Fibroblast of gingiva (primary cell): ENCODE measurements at places on chromosomes 7 and 10.

DNA sequence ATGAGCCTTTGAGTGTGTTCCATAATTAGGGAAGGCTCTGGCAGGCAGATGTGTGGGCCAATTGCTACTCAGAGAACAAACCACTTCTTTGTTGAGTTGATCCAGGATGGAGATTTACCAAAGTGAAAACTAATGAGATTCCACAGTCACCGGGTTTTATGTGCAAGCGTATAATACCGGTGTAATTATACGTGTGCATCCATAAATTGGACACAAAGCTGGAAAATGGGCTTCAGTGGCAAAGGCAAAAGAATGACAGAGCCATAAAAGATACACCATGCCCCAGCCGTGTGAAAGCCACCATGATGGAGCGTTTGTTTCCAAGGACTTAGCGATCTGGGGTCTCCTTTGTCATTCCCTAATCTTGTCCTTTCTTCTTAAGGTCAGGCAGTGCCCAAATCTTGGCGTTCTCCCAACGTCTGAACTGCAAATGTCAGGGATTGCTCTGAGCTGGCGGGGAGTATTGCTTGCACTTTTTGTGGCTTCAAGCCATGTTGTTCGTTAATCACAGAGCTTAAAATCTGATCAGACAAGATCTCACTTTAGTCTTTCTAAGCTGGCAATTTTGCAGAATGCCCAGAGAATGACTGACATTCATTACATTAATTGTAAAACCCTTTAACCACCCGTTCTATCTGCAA, 70.1 kb downstream of the NPTX2 start:
- DNase-seq: no peak

GRCh38 chr7:37428681-37429434, 19.8 kb downstream of the ELMO1 start:
- DNase-seq: no peak

- DNase-seq: peak; percentile 43
Measured at GRCh38 chr10:58326967-58327381, 7.8 kb upstream of the UBE2D1 start.

DNA sequence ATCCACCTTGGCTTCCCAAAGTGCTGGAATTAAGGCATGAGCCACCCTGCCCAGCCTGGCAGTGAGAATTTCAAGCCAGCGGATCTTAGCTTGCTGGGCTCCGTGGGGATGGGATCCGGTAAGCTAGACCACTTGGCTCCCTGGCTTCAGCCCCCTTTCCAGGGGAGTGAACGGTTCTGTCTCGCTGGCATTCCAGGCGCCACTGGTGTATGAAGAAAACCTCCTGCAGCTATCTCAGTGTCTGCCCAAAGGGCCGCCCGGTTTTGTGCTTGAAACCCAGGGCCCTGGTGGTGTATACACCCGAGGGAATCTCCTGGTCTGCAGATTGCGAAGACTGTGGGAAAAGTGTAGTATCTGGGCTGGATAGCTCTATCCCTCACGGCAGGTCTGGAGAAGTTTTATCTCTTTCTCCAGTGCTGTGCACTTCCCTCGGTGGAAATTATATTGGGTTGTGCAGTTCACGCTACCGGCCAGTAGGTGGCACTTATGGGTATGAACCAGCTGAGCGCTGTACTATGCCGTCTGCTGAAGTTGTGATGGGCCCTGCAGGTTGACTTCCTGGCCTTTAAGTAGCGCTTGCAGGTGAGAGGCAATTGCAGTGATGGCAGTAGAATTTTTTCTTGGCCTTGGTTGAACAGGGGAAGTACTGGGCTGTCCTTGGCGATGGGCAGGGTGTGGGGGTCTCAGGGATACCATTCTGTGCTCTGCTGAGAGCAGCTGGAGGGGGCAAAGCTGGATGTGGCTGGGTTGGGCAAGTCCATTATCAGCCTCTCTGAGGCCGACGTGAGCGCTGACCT, 138.0 kb upstream of the MTPN start:
- DNase-seq: peak; percentile 33

GRCh38 chr7:27201580-27202017, 1.7 kb upstream of the HOXA13 start:
- no peak for DNase-seq

GRCh38 chr7:73735528-73735905, 3.1 kb downstream of the ABHD11 start:
- DNase-seq: no peak

GRCh38 chr7:22121702-22122474, 176.2 kb upstream of the CDCA7L start:
- DNase-seq: no peak

DNA sequence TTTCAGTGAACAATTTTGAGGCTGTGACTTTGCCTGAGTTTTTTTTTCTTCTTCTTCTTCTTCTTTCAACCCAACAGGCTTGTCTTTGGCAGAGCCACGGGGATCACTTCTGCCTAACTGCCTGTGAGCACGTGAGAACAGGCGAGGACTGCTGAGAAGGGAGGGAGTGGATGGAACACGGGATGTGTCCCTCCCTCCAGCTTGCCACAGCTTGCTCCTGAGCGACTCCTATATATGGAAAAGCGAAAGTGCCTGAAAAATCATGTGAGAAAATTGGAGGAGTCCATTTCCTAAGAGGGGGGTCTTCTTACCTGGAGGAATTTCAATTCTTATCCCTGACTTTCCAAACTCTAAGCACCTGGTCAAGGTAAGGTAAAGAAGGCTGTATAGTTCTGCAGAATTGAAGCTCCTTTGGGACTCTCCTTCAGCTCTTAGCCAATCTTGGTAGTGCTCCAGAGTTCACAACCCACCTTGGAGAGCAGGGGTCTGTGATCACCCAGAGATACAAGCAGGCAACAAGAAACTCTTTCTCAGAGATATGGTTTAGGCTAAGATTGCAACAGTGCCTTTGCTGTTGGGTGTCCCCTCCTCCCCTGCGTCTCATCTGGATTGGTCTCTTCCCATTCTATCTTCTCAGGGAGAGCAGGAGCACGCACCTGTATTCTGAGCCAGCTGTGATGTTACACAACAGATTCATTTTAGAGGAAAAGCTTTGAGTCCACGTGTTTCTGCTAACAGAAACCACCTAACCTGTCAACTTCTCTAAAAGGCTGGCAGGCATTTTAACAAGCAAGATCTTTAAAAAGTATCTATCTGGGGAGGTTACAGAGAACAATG, at the start of gene MAT1A:
Gene MAT1A (minus strand): TSS at position 208 of the 837 bp plus-strand sequence. CDS start 235 bp downstream, outside the sequence.
- no peak for DNase-seq
